ENCODE measurements at places on chromosomes 7 and 10. TPM values are rescaled to one million over a fixed set of nuclear protein-coding genes. Genes with fewer than 3 reads are reported as not detected.

DNA sequence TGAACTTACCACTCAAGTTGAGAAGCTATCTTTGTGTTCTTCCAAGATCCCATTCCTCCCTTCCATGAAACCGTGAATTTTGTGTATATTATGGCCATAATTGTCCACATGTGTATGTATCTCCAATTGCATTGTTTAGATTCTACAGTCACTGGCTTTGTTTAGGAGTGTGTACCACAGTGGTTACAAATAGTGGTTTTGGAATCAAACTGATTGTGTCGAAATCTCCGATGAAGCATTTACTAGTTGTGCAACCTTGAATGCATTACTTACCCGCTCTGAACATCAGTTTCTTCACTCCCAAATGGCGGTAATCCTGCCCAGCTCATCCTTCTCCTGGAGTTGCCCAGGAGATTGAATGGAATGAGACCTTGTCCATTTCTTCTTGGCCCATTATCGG, 145.0 kb upstream of the ZNF32 start:
- DNase-seq: no peak

GRCh38 chr7:45181991-45182855, 24.6 kb downstream of the RAMP3 start:
- no peak for DNase-seq

The PIP gene
- total RNA-seq: not detected

DNA sequence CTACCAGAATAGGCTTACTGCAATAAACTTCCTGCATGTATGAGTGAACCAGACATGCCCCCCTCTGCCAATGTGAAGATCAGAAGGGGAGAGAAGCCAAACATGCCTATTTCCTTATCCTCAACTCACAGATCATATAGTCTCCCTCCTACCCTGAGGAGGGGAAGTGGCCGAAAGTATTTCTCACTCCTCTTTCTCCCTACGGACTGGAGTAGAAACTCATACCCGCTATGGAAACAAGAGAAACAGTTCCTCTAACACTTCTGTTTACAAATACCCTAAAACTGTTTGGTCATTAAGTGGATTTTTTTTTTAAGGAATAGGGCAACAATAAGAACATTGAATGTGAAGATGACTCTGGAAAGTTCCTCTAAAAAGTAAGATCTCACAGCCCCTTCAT, 31.4 kb downstream of the CCNJ start:
- no peak for DNase-seq

GRCh38 chr10:101135141-101136006, 4.3 kb downstream of the TLX1 start:
- no peak for DNase-seq

DNA sequence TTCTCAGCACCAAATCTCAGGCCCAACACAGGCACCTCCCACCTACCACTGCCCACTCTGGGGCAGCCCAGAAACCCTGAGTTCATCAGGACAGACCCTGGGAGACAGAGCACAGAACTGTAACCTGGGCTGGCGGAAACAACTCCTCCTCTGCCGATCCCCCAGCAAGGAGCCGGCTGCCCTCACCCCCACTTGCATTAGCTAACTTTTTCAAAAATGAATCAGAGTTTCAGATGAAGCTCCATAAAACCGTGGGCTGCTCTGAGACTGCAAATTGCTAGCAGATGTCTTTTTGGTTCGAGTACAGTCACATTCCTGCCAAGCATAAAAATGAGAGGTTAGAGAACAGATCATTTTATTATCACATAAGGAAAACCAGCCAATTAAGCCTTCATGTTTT, 93.4 kb upstream of the PARD3 start:
- no peak for DNase-seq

- DNase-seq: peak; percentile 64
Measured at GRCh38 chr7:27709137-27710075, 30.6 kb upstream of the TAX1BP1 start.

The SPDYE11 gene
- total RNA-seq: not detected

The CFAP69 gene
- total RNA-seq: 18.5 TPM
